ENCODE measurements at places on chromosomes 2 and 18.

- no peak for DNase-seq
Measured at GRCh38 chr18:45006934-45007333, 326.2 kb downstream of the SETBP1 start.

GRCh38 chr18:3129053-3129864 is 90.5 kb downstream of the MYOM1 start:
- DNase-seq = peak; percentile 39

- no peak for DNase-seq
Measured at GRCh38 chr2:222088561-222088960, 210.2 kb downstream of the PAX3 start.

- DNase-seq = no peak
Measured at GRCh38 chr2:216505133-216506106, 6.8 kb downstream of the RPL37A start.

GRCh38 chr2:79393107-79393685 is 119.7 kb upstream of the CTNNA2 start:
- DNase-seq = no peak

DNA sequence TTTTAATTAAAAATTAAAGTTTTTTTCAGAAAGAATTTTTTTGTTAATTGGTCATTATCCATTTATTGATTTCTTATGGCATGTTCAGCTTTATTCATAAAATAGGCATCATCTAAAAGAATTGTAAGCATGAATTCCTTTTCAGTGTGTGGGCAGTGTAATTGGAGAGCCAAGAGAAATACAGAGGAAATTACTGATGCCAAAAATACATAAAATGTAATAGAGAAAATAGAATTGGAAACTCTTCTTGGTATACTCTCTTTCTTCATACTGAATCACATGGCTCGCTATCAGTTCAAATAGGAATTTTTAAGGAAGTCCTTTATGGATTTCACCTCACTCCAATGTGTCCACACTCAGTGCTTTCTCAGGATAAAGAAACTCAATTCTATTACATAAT is 663.6 kb upstream of the NRXN1 start:
- DNase-seq = no peak

DNA sequence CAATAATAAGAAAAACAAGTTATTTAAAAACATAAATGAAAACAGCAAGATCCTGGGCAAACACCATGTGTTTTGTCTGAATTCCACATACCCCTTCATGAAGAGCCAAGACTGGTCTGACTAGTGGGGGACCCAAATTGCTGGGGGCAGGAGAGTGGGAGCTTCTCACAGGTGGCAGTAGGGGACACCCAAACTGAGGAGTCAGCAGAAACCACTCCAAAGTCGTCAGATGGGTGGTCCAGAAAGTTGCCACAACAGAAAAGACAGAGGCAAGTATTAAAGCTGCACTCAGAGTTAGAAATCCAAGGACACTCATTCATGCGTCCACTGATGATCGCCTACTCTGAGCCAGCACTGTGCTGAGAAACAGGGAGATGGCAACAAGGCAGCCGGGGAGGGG is 12.3 kb upstream of the LCLAT1 start:
- DNase-seq = no peak

DNA sequence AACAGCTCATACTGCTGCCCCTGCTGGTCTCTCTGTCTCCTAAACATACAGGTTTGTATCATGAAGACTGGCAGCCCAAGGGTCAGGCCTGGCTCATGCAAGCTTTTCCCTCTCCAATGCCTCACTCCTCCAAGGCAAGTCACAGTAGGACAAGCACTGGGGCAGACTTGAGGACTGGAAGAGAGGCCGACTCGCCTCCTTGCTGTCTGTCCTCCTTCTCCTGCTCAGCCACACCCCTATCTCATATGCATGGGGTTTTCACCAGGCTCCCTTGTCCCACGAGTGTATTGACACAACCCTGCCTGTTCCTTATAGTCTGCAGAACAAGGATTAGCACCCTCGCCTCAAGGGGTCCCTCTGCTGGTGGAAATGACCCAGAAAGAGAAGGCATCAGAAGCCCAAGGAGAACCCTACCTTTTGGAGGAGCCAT is 223.7 kb downstream of the SOX11 start:
- DNase-seq = no peak

DNA sequence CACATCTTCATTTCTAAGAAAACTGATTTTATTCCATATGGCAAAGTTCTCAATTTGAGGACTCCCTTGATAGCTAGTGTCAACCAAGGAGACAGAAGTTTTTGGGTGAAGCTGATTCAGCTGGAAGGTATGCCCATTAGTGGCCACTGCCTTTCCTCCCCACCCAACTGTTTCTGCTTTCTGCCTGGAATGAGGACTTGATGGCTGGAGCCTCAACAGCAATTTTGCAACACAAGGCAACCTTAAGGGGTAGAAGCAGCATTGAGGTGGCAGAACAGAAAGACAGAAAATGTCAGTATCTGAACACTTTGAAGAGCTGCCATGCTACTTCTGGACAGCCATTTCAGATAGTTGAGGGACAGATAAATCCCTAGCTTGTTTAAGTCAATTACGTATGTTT is 47.0 kb downstream of the INHBB start:
- no peak for DNase-seq

All from AG09319 (cell line).